Body of pancreas (tissue), 4 donors: ENCODE measurements at places on chromosomes 1 and 21.
A peak's percentile ranks its signal among the peaks of the same experiment; 100 is the strongest.

GRCh38 chr1:77014073-77014788 is 147.0 kb downstream of the ST6GALNAC5 start:
- DNase-seq: no peak
- no peaks in the 10 kb centered on the region for H3K4me1 ChIP-seq
- H3K4me3 ChIP-seq: no peak overlapping the region
- no peaks in the 10 kb centered on the region for H3K27me3 ChIP-seq

- no peaks in the 10 kb centered on the region for H3K27me3 ChIP-seq
- no peak overlapping the region for H3K27ac ChIP-seq
- no peaks in the 10 kb centered on the region for H3K4me1 ChIP-seq
- no peak overlapping the region for H3K4me3 ChIP-seq
Observed at GRCh38 chr1:104064399-104064798, 314.7 kb downstream of the AMY1C start.

GRCh38 chr1:111334169-111334568 is 43.5 kb downstream of the CHIA start:
- H3K4me3 ChIP-seq: no peak overlapping the region
- DNase-seq: no peak
- no peaks in the 10 kb centered on the region for H3K4me1 ChIP-seq
- H3K27ac ChIP-seq: no peak overlapping the region

- H3K27me3 ChIP-seq: no peaks in the 10 kb centered on the region
- no peaks in the 10 kb centered on the region for H3K36me3 ChIP-seq
- DNase-seq: no peak
- no peak overlapping the region for H3K27ac ChIP-seq
- H3K4me1 ChIP-seq: no peaks in the 10 kb centered on the region
Observed at GRCh38 chr1:19562847-19563246, 77.5 kb upstream of the CAPZB start.

GRCh38 chr1:93614986-93615581 is 66.6 kb downstream of the BCAR3 start:
- H3K27ac ChIP-seq: peak overlapping the region; percentile 48
- no peaks in the 10 kb centered on the region for H3K27me3 ChIP-seq
- DNase-seq: no peak
- H3K36me3 ChIP-seq: no peaks in the 10 kb centered on the region
- peaks cover 38% of the 10 kb centered on the region for H3K4me1 ChIP-seq
- no peak overlapping the region for H3K4me3 ChIP-seq

DNA sequence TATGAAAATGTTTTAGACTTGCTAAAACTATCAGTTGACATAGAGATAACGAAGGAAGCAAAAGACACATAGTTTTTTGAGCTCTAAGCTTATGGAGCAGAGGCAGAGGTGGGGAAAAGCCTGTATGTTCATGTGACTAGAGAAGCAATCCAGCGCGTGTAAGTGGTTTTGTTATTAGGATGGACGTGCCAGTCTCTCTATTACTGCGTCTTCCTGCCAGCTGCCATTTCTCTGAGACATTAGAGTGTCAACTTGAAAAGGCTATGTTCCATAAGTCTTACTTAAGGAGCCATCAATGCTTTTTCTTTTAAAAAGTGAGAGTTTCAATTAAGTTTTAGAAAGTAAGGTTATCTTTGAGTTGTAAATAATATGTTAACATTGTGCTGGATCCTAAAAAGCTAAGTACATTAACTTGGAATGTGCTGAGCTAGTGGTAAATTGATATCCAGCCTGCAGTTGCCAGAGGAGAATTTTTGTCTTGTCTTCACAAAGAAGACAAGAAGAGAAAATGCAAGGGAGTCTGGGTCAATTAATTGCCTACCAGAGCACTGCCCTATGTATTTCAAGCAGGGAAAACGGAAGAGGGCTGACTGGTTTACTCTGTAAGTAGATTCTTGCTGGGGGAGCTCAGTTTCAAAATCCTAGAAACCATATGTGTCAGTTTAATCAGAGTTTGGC is 161.8 kb upstream of the B3GALT2 start:
- H3K27ac ChIP-seq: no peak overlapping the region
- no peak for DNase-seq
- no peak overlapping the region for H3K4me3 ChIP-seq
- no peaks in the 10 kb centered on the region for H3K4me1 ChIP-seq
- H3K36me3 ChIP-seq: no peaks in the 10 kb centered on the region

GRCh38 chr1:14516974-14517840 is 81.3 kb upstream of the KAZN start:
- H3K27me3 ChIP-seq: no peaks in the 10 kb centered on the region
- H3K4me3 ChIP-seq: no peak overlapping the region
- no peaks in the 10 kb centered on the region for H3K36me3 ChIP-seq
- H3K4me1 ChIP-seq: no peaks in the 10 kb centered on the region
- DNase-seq: no peak

GRCh38 chr1:172335377-172335776 is 85.1 kb upstream of the C1orf105 start:
- no peaks in the 10 kb centered on the region for H3K27me3 ChIP-seq
- H3K36me3 ChIP-seq: no peaks in the 10 kb centered on the region
- H3K4me3 ChIP-seq: no peak overlapping the region
- H3K27ac ChIP-seq: no peak overlapping the region
- H3K4me1 ChIP-seq: no peaks in the 10 kb centered on the region
